HTR-8/SVneo (cell line): ENCODE measurements at places on chromosomes 13 and 19.
A peak's percentile ranks its signal among the peaks of the same experiment; 100 is the strongest.

GRCh38 chr13:50916701-50917184, 7.2 kb downstream of the RNASEH2B start:
- no peak for DNase-seq

GRCh38 chr19:45153339-45154063, 7.3 kb downstream of the NKPD1 start:
- DNase-seq = no peak

DNA sequence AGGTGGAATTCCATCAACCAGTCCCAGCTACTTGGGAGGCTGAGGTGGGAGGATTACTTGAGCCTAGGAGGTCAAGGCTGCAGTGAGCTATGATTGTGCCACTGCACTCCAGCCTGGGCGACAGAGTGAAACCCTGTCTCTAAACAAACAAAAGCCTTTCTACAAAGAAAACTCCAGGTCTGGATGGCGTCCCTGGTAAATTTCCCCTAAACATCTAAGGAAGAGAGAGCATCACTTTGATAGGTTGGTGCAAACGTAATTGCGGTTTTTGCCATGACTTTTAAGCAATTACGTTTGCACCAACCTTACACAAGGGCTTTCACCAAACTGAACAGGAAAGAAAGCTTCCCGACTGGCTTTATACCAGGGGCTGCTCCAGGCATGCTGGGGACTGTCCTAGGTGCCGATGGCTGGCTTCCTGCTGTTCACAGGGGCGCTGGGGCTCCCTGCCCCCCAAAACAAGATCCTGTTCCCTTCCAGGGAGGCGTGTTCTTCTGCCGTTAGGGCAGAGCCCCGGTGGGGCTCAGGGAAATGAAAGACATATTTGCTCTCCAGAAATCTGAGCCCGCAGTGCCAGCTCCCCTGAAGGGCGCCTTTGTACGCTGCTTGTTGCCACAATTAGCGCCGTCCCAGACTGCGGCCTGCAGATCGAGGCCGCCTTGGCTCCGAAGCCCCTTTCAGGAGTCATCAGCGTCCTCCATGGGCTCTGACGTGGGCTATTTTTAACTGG, 38.7 kb upstream of the KLF2 start:
- no peak for DNase-seq

DNA sequence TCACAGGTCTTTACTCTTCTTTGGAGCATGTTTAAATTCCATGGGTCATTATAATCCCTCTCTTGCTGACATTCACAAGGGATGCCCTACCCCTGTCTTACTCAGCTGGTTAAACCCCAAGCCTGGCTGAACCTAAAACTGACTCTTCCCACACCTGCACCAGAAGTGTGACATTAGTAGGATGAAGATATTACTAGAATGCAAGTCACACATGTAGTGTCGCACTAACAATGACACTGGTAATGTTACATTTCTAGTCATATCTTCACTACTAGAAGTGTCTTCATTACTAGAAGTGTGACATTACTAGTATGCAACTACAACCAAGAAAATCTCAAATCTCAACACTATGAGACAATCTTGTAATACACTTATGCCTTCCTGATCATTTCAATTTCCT, 14.2 kb downstream of the ZAR1L start:
- no peak for DNase-seq

GRCh38 chr19:4914736-4915501, 5.6 kb downstream of the UHRF1 start:
- DNase-seq = peak; percentile 83

DNA sequence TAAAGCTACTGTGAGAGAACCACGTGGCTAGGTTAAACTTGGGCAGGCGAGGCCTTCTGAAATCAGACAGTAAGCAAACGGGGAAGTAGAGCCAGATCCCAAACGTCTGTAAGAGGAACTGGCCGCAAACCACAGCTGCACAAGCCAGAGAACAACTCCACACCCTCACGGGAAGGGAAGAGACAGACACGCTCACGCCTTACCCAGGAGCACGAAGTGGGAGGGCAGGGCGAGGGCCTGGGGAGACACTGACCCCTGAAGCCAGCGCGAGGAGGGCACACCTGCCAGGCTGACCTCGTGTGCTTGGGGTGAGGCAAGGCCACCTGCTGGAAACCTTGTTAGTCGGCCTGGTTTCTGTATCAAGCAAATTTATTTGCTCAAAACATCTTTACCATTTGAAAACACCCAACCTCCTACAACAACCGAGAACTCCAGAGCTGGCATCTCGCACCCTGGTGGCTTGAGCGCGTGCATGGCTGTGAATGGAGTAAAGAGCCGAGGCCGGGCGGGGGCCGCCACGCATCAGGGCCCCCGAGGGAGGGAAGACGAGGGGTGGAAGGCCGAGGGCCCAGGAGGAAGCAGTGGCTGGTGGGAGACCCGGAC, 7.3 kb downstream of the POLR2E start:
- no peak for DNase-seq
